ENCODE measurements at places on chromosomes 1 and 21.

GRCh38 chr1:201307231-201307630 is 23.9 kb downstream of the PKP1 start:
- DNase-seq = no peak

DNA sequence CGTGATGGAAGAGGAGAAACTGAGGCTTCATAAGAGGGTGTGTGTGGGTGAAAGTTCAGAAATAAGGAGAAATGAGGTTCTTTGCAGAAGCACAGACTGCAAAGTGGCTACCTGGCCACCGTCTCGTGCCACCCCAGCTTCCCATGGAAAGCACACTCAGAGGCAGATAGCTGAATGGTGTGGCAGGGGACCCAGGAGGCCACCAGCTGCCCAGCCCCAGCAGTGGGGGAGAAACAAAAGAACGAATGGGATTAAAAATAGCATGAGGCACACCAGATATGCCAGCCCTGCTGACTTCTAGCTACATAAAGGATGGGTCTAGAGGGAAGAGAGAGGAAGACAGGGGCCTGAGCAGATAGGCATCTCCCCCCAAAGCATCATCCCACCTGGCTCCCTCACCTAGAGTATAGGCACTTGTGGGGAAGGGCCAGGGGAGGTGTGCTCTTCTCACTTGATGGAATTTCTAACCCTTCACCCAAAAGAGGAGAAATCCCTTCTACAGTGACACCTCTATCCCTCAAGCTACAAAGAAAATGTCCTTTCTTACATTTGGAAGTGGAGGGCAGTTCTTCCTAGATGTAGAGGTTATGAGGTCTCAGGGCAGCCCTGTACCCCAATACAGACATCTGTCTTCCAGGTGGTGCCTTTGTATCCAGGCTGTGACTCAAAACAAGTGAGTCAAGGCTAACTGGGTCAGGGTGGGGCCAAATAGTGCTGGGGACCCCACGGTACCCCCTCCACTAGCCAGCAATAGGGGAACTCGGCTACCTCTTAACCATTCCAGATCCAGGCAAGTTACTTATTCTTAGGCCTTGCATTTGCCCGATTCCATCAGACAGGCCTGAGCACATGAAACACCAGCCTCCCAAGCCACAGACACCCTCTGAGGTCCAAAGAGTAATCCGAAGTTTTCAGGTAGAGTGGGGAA is 3.5 kb downstream of the HDGF start:
- DNase-seq = peak; percentile 87

- DNase-seq = no peak
Measured at GRCh38 chr1:65104854-65105534, 43.0 kb upstream of the AK4 start.

GRCh38 chr1:84780000-84780716 is 89.9 kb upstream of the SSX2IP start:
- DNase-seq = no peak

DNA sequence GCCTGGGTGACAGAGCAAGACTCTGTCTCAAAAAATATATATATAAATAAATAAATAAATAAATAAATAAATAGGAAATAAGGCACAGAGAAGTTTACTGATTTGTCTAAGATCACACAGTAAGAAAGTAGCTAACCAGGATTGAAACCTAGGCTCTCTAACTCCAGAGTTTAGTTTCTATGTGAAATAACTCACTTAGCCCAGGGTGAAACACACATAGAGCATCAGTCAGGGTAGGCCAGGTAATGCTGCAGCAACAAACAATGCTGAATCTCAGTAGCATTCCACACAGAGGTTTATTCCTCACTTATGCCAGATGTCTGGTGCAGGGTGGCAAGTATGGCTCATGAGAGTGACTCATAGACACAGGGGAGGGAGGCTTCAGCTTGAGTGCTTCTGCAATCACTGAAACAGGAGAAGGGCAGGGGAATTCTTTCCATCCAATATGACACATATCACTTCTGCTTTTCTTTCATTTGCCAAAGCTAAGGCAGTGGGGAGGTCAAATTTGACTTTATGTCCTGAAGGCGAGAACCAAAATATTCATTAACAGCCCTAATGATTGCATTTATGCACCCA is 37.1 kb upstream of the KANK4 start:
- DNase-seq = no peak

All from vagina (tissue), 2 donors.